ENCODE measurements at places on chromosomes 4 and X.

DNA sequence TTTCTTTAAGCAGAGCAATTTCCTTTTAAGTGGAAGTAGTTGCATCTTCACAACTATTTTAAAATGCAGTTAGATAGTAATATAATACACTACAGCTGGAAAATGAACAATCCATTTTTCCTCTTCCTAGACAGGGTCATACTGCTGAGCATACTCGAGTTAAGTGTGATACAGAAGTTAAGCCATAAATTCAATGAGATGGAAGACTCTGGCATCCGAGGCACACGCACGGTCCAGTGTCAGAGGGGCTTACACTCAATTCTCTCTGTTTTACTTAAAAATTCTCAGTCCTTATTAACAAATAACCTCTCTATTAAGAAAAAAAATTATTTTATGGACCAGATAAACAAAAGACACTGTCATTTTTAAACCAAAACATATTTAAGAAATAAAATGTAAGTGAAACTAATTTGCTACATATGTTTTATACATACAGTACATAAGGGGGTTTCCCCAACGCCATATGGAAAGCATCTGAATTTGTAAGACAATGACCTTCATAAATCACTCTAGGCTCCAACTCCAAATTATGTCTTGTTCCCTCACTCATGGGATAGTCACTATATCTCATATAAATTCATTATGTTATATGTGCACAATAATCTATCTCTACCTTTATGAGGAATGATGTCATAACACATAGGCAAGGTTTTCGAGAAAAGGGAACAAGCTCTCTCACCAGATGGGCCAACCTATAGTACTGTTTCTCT, 315.3 kb downstream of the PAPSS1 start:
- no peak for DNase-seq

DNA sequence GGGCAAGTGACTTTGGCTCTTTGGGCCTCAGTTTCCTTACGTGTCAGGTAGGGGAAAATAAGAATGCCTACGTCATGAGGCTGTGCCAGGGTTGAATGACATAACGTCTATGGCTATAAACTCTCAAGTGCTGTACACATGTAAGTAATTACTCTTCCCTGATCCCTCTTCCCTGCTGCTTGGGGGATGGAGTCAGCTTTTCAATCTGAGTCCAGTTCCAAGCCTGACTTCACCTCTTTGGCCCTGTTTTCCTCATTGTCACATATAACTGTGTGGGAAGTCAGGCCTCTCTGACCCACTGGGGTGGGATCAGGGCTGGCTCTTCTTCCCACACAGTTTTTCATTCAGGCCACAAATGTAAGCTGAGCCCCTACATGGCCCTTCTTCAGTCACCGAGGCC, 11.4 kb upstream of the CITED1 start:
- no peak for DNase-seq

- DNase-seq = no peak
Measured at GRCh38 chr4:43224559-43224958, 332.0 kb downstream of the GRXCR1 start.

DNA sequence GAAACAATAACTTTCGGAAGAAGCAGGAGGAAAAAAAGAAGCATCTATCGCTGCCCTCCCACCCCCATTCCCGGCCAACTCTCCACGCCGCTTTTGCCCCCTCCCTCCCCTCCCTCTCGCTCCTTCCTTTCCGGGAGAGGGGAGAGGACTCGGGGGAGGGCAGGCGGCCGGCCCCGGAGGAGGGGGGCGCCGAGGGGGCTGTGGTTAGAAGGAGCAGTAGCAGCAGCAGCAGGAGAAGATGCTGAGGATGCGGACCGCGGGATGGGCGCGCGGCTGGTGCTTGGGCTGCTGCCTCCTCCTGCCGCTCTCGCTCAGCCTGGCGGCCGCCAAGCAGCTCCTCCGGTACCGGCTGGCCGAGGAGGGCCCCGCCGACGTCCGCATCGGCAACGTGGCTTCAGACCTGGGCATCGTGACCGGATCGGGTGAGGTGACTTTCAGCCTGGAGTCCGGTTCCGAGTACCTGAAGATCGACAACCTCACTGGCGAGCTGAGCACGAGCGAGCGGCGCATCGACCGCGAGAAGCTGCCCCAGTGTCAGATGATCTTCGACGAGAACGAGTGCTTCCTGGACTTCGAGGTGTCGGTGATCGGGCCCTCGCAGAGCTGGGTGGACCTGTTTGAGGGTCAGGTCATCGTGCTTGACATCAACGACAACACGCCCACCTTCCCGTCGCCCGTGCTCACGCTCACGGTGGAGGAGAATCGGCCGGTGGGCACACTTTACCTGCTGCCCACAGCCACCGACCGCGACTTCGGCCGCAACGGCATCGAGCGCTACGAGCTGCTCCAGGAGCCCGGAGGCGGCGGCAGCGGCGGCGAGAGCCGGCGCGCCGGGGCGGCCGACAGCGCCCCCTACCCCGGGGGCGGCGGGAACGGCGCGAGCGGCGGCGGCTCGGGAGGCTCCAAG, 1.3 kb downstream of the PCDH7 start:
- no peak for DNase-seq

- no peak for DNase-seq
Measured at GRCh38 chr4:76989391-76990061, 40.0 kb downstream of the SEPTIN11 start.

GRCh38 chr4:37522996-37523395, 163.2 kb downstream of the RELL1 start:
- DNase-seq = no peak

DNA sequence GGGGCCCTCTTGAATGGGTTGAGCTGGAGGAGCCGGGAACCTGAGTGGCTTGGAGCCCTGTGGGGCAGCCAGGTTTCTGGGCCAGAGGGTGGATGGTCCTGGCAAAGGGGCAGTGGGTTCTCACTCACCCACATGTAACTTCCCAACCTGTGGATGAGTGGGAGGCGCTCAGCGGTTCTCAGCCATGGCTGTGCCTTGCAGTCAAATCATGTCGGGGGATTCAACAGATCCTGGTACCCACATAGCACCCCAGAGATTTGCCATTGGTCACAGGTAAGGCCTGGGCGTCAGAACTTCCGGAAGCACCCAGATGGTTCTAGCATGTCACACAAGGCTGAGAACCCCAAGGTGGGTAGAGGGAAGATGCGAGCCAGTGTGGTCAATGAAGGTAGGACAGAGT, 21.9 kb upstream of the CLCN4 start:
- DNase-seq = no peak

DNA sequence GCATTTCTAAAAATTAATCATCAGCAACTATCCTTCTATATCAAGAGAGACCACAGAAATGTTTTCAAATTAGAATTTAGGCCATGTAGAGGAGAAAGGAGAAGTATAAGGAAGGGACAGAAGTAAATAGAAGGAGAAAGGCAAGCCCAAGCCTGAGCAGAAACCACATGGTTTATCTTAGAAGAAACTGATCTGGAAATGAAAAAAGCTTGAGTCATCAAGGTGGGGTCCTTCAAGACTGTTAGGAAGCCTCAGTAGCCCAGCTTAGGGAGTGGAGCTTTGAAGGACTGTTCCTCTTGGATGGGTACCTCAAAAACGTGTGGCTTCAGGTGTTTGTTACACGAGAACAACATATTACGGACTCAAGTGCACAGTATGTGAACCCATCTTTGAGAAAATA, 4.5 kb downstream of the BMX start:
- no peak for DNase-seq

GRCh38 chrX:27890611-27891010, 82.8 kb downstream of the MAGEB10 start:
- DNase-seq = peak; percentile 6

GRCh38 chr4:124390861-124391260, 321.7 kb downstream of the ANKRD50 start:
- no peak for DNase-seq

GRCh38 chr4:4881432-4881831, 22.0 kb downstream of the MSX1 start:
- DNase-seq = no peak

DNA sequence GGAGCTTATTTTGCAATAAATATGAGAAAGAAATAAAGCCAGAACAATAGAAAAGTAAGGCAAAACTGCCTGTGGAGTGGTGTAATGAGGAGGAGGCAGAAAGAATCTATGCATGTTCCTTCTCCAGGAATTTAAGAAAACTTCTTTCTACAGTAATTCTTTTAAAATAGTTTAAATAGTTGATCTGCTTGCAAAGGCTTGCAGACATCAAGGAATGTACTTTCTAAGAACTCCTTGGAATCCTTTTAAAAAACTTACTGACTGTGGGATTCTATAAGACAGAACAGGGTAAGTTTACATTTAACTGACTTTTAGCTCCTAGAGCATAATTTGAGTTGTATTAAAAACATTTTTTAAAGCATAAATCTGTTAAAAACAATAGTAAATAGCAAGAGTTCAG, 63.2 kb upstream of the ALB start:
- no peak for DNase-seq

GRCh38 chrX:42783451-42783850, 5.5 kb upstream of the PPP1R2C start:
- DNase-seq = no peak

DNA sequence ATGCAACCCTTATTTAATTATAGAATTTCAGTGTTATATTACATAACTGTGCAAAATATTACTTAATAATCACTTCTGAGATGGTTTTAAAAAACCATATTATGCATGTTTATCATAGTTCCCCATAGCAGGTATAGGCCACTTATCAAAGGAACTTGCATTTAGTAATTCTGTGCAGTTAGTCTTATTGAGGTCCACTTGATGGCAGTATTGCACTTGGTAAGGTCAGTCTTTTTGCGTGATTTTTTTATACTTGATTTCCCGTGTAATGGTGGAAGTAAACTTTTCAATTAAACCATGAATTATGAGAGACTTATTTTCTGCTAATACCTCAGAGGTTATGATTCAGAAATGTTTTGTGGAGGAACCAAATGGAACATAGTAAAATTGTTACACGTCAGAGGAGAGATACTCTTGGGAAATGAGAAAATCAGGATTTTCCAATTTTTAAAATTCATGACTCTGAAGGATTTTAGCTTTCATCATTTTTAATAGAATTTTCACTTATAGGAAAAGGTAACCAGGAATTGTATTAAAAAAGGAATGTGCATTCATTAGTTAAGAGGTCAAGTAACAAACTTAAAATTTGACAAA, 230.0 kb downstream of the CCSER1 start:
- DNase-seq = peak; percentile 26

DNA sequence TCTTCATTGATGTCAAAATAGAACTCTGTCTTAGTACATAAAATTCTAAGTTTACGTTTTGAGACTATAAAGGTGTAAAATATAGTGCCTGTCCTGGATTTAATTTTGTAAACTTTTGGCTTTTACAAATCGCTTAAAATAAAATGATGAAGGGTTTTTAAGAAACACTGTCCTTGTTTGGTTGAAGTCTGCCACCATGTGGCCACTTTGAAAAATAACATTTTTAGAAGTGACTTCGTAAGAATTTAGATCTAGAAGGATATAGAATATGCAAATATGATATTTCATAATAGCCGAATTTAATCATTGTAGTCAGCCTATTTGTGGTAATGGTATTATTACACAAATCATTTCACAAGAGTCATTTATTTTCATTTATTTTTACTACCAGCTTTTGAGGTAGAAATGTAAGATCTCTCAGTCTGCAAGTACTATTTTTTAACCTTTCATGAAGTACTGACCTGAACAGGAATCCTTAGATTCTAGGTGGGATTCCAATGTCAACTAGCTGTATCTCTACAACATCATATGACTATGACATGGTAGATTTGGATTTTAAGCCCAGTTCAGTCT, 31.0 kb upstream of the FAT4 start:
- no peak for DNase-seq

GRCh38 chr4:74665876-74666275, 128.4 kb downstream of the BTC start:
- no peak for DNase-seq

DNA sequence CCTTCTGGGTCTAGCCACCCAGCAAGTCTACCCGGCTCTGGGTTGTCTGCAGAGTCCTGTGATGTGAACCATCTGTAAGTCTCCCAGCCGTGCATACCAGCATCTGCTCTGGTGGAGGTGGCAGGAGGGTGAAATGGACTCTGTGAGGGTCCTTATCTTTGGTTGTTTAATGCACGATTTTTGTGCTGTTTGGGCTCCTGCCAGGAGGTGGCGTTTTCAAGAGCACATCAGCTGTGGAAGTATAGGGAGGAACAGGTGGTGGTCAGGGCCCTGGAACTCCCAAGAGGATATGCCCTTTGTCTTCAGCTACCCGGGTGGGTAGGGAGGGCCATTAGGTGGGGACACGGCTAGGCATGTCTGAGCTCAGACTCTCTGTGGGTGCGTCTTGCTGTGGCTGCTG, 66.5 kb upstream of the ZFP42 start:
- DNase-seq = no peak

DNA sequence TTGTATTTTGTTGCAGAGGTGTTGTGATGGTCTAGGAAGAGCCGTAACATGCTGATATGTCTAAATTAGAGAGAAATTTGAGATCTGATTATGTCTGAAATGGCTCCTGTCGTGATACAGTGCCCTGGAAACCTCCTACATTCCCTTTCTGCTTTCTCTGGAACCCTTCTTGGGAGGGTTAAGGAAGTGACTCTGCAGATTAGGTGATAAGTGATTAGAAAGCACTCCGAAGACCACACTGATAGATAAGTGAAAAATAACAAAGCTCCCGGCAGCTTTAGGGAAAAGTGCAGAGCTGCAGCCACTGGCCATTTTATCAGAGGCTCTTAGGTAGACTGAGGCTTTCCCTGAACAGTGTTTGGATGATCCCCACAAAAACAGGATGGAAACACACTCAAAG, 110.6 kb downstream of the MGST2 start:
- DNase-seq = no peak

DNA sequence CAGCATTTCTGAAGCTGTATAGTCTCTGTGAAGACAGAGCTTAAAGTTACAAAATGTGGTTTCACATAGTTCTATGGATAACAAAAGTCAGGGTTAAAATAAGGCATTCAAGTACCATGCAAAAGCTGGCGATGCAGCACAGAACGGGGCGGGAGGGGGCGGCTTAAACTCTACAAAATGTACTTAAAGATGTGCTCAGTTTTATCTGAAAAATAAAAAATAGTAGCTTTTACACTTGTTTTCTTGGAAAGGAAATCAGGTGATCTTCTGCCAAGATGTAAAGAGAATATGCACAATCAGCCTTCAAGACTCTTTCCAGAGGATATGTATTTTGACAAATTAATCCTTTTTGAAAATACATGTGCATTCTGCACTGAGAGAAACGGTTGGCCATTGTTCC, 301.7 kb upstream of the EMCN start:
- DNase-seq = no peak

- no peak for DNase-seq
Measured at GRCh38 chr4:47471591-47471990, 8.1 kb upstream of the COMMD8 start.
